HT1080 (cell line): ENCODE measurements at places on chromosomes 2 and 18. TPM values are rescaled to one million over a fixed set of nuclear protein-coding genes. Genes with fewer than 3 reads are reported as not detected.

- DNase-seq: no peak
These were observed 261.1 kb downstream of the NBAS start for GRCh38 chr2:15299904-15300520.

DNA sequence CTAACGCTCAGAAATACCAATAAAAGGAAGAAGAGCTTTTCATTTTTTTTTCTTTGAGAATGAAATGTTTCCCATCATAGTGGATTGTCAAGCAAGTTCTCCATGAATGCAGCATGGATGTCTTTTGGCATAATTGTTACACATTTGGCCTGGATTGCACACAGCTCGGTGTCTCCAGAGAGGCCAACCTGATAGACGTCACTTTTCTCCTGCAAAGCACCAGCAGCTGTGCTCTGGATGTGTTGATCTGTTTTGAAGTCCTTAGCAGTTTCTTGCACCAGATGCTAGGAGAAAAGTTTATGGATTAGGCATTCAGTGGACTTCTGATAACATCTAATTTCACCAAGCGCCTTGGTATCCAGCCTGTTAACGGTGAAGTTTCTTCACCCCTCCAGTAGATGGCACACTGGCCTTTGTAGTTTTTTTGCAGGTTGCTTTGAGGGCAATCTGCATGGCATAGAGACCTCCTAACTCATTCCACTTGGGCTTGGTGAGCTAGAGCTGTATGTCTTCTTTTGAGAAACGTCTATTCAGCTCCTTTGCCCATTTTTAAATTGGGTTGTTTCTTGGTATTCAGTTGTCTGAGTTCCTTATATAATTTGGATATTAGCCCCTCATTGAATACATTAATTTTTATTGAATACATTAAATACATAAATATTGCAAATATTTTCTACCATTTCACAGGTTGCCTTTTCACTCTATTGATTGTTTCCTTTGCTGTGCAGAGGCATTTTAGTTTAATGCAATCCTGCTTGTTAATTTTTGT lies 59.7 kb downstream of the PTH2R start:
- DNase-seq: peak; percentile 35

DNA sequence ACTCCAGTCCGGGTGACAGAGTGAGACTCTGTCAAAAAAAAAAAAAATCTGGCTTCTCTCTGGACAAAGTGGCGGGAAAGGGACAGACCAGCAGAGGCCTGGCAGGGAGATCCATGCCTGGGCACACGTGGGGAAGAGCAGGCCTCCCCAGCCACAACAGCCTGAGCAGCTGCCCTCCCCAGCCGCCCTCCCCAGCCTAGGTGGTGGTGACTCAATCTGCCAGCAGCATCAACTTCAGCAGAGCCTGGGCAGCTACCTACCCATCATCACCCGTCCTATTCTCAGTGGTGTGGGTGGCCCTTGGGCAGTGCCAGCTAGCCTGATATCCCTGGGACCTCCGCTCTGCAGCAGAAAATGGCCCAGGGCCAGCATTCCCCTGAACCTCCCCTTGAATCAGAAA lies 612.4 kb downstream of the FBXO15 start:
- no peak for DNase-seq

DNA sequence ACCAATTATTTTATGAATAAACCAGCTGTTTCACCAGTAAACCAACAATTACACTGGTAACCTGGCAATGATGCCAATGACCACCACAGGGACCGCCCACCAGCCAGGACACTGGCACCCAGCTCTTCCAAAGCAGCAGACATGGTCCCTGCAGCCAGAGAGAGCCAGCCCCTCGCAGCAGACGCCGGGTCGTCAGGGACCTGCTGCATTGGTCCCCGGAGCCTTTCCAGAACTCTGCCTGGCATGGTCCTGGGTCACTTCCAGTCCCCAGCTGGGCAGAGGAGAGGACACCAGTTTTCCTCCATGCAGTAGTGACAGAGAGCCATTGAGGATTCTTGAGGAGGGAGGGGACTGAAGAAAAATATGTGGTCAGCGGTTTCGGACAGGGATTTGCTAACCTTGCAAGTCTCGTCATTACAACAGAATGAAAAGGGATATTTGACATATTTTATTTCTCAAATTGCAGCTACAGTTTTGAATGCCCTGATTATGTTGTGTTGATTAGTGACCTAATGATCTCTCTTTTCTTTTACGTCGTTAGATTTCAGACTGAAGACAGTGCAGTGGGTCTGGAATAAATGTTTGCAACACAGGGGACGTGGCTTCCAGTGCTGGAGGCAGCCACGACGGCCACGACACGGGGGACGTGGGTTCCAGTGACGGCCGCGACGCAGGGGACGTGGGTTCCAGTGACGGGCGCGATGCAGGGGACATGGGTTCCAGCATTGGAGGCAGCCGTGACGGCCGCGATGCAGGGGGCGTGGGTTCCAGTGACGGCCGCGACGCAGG lies 154.5 kb downstream of the TPO start:
- DNase-seq: no peak

GRCh38 chr2:70851704-70852103 lies 16.1 kb upstream of the CD207 start:
- peak; percentile 71 for DNase-seq

GRCh38 chr2:235793163-235793752 lies 299.4 kb downstream of the AGAP1 start:
- peak; percentile 36 for DNase-seq

- DNase-seq: no peak
These were observed at the start of gene PAX3 for GRCh38 chr2:222298311-222299150. Gene PAX3 (minus strand): TSS chr2:222298998. CDS start chr2:222298615, 383 bp downstream.

DNA sequence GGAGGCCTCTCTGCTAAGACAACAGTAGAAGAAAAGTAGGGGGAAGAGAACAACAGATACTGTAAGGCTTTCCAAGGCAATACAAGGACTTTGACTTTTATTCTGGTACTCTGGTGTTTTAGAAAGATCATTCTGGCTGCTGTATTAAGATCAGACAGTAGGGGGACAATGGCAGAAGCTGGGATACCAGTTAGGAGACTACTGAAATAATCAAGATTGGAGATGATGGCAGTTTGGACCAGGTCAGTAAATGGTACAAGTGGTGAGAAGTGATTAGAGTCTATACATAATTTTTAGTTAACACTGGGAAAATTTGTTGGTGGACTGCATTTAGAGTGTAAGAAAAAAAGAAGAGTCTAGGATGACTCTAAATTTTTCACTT lies 139.7 kb downstream of the ROCK1 start:
- DNase-seq: peak; percentile 18

DNA sequence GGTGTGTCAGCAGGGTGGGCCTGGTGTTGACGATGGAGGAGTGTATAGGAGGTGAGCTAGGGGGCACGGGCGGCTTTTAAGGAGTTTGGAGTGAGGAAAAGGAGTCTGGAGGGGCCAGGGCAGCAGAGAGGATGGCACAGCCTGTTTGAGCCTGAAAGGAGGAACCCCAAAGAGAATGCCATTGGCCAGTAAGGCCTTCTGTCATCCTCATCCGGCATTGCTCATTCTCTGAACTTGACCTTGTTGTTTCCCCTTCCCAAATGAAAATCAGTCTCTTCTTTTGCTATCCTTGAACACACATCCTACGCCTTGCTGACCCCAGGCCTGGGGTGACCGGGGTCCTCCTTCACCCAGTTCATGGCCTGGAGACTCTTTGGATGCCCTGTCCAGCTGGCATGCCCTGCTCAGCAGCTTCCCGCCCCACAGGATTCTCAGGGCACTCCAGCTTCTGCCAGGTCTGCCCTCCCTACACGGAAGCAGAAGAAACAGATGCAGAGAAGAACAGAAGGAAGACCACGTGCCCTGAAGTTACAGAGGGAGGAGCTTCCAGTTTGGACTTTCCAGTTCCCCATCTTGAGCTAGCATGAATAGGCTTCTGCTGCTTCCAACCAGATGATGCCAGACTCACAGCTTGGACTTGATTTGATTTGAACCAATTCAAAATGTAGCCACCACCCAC lies 20.5 kb upstream of the KIF3C start:
- DNase-seq: no peak

DNA sequence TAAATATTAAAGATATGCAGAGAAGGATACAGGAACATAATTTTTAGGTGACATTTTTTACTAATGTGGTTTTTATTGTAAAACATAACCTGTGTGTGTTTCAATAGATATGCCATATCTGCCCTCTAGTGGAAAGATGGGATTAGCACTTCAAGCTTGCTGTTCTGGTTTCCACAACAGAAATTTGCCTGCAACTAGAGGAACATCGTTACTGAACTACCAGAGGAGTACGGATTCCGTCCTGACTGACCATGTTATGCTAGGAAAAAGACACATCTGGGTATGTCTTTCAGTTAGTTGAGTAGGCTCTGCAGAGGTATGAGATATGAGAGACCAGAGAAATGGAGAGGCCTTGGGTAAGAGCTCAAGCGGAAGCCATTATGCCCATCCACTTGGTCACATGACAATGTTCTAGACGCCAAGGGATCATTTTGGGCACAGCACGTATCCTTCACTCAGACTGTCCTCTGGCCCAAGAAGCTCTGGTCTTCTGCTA lies 104.9 kb downstream of the MBD2 start:
- DNase-seq: peak; percentile 56

The TMEM127 gene
- total RNA-seq: 15.7 and 24.2 TPM in 2 replicates

The MROH2A gene
- not detected in 2 replicates for total RNA-seq

The RTKN gene
- total RNA-seq: 15.8 and 21.1 TPM in 2 replicates

The RGPD4 gene
- not detected in 2 replicates for total RNA-seq

The NETO1 gene
- total RNA-seq: not detected in 2 replicates

The PLCD4 gene
- 1.7 and 2.4 TPM in 2 replicates for total RNA-seq

The CNGA3 gene
- total RNA-seq: not detected in 2 replicates
